Neural progenitor cell (in vitro differentiated cells): ENCODE measurements at places on chromosomes 3 and 15.
A peak's percentile ranks its signal among the peaks of the same experiment; 100 is the strongest.

- H3K4me3 ChIP-seq, result no peak overlapping the region
- peaks cover 3% of the 10 kb centered on the region for H3K36me3 ChIP-seq
- H3K27ac ChIP-seq, result no peak overlapping the region
- no peaks in the 10 kb centered on the region for H3K27me3 ChIP-seq
- no peak for DNase-seq
Observed at GRCh38 chr3:186060222-186060621, 48.7 kb downstream of the ETV5 start.

DNA sequence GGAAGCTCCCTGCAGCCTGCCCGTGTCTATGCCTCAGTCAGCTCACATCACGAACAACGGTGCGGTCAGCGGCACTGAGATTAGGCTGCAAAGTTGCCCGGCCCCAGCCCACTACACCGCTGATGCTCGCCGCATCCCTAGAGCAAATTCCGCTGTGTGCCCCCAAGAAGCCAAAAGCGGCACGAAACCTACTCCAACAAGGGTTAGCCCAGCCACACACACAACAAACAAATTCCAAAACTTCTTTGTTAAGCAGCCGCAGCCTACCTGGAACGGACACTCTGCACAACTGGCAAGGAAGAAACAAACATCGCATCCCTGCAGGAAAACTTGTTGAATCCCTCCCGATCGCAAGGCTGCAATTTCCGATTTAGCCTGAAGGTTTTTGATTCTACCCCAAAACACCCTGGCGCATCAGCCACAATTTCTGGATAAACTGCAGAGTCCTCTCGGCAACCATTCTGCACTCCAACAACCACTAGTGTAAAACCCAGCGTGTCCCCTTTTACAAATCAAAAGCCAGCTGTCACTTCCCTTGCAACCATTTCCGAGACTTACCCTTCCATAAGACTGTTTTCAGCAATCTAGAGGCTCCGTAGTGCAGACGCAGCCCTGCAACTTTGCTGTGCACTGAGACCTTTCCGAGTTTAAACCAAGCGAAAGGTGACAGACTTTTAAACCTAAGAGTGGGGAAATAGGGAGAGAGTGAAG lies 449 bp downstream of the ROBO1 start:
- H3K36me3 ChIP-seq, result no peaks in the 10 kb centered on the region
- DNase-seq, result peak; percentile 57
- no peak overlapping the region for H3K27ac ChIP-seq
- H3K4me1 ChIP-seq, result peaks cover 9% of the 10 kb centered on the region
- H3K27me3 ChIP-seq, result peaks cover 74% of the 10 kb centered on the region
- H3K4me3 ChIP-seq, result peak overlapping the region; percentile 50

DNA sequence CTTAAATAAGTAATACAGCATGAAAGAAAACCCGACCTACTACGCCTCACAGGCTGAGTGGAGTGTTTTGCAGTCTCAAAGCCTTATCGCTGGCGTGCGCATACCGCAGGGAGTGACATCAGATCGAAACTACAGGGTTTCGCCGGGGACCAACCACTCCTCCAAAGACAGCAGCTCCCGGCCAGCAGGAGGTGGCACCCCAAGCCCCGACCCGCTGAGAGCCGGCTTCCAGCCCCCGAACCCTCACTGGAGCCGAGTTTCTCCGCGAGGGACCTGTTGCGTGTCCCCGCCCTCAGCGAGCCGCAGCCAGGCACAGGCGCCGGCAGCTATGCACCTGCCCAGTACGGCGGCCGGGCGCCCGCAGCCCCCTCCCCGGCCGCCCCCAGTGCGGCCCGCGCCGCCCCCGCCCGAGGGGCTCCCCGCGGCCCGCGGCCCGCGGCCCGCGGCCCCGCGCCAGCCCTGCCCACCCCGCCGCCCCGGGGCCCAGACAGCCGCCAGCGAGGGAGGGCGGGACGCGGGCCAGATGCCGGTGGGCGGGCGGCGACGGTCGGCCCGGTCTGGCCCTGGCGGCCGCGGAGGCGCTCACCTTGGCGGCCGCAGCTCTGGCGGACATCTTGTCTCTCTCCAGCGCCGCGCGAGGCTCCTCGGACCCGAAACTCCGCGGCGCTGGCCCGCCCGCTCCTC lies 710 bp downstream of the TJP1 start:
- H3K4me1 ChIP-seq, result peaks cover 11% of the 10 kb centered on the region
- peak overlapping the region; percentile 96 for H3K27ac ChIP-seq
- peak; percentile 87 for DNase-seq
- H3K27me3 ChIP-seq, result peaks cover 16% of the 10 kb centered on the region

DNA sequence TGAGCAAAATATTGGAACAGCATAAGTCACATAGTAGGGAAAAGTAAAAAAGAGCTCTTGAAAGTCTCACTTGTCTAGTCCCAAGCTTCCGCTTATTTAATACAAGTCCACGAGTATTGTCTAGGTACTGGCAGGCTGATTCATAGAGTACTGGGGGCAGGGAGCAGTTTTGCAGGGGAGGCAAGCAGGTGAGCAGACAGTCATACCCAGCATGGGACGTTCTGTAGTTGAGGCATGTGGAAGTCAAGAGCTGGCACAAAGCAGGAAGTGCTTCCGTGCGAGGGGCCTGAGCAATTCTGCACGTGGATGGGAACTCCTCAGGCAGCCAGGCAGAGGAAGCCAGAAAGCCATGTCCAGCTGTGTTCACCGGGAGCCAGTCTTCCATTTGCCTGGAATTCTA lies 287.6 kb downstream of the EPHB1 start:
- H3K27me3 ChIP-seq, result no peaks in the 10 kb centered on the region
- H3K4me1 ChIP-seq, result no peaks in the 10 kb centered on the region
- H3K27ac ChIP-seq, result no peak overlapping the region
- H3K36me3 ChIP-seq, result no peaks in the 10 kb centered on the region
